Activated CD4-positive, alpha-beta T cell treated with anti-CD3 and anti-CD28 coated beads, Interleukin-2, amount 50 U/mL, for 48 hours (primary cell): ENCODE measurements at places on chromosomes 6 and 20.

- no peak for DNase-seq
Observed at GRCh38 chr6:126039284-126039683, 52.9 kb downstream of the TRMT11 start.

DNA sequence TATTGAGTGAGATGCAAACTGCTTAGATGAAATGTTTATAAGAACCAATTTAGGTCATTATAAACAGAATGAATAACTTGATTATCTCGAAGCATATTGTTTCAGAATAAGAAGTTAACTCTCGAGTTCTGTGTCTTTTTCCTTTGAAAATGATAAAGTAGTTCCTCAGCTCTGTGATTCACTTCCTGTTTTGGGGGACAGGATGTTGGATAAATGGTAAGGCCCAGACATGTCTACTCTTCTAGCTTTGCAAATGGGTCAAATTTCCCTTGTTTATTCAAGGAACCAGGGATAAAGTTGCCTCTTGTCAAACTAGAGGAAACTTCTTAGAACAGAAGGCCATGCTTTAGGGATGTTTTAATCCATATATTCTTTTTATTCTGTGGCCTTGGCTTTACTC is 246.9 kb downstream of the SOX4 start:
- no peak for DNase-seq

GRCh38 chr20:20856956-20857355 is 144.5 kb upstream of the RALGAPA2 start:
- no peak for DNase-seq

DNA sequence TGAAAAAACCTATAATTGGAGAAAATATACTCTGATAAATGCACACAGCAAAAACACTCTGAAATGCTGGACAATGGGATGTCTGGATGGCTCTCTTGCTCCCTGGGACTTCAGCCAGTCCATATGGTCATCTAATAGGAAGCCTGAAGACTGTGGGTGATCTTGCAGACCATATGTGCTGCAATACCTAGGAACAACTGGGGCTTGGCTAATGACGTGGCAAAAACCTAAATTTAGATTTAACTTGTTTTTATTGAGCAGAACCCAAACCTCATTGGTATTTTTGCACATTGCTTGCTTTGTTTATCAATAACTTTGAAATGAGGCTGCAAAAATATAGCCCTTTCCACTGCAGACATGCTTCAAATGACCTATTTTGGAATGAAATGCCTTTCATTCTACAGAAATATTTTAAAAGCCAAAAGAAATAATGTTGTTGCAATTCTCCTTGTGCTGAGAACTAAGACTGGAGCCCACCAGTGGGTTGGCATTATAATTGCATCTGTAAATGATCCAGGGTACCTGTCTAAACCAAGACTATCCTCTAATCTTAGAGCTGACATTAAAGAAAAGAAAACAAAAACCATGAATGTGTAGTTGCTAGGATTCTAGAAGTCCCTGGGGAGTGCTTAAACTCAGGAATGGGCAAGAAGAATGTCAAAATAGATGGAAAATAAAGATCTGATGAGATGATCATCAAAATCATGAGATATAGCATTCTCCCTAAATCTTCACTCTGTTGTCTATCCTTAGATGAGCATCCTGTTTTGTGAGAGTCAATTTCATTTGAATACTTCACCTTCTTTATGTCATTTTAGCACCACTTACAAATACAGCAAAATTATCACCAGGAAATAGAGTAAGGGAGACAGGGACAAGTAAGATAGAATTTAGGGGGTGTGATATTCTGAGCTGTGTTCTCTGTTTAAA is 152.1 kb upstream of the RIMS1 start:
- no peak for DNase-seq

DNA sequence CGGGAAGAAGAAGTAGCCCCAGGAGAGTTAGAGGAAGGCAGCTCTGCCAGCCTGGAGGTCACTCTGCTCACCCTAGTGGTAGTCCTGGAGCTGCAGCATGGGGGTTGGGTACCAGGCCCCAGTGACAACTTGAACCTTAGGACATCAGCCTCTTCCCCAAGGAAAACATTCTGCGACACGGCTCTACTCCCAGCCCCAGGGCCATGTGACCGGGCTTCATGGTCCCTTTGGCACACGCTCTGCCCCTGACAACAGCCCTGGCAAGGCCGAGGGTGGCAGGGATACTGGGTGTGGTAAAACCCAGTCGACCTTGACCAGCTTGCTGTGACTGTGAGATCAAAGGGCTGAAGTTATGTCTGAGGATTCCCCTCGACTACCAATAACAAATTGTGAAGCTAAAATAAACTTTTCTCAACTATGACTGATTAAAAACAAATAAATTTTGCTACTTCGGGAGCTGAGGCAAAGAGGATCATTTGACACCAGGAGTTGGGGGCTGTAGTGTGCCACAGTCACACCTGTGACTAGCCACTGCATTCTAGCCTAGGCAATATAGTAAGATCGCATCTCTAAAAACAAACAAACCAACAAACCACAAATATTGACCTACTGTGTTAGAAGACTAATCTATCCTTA is 24.4 kb upstream of the ARID1B start:
- DNase-seq = no peak

DNA sequence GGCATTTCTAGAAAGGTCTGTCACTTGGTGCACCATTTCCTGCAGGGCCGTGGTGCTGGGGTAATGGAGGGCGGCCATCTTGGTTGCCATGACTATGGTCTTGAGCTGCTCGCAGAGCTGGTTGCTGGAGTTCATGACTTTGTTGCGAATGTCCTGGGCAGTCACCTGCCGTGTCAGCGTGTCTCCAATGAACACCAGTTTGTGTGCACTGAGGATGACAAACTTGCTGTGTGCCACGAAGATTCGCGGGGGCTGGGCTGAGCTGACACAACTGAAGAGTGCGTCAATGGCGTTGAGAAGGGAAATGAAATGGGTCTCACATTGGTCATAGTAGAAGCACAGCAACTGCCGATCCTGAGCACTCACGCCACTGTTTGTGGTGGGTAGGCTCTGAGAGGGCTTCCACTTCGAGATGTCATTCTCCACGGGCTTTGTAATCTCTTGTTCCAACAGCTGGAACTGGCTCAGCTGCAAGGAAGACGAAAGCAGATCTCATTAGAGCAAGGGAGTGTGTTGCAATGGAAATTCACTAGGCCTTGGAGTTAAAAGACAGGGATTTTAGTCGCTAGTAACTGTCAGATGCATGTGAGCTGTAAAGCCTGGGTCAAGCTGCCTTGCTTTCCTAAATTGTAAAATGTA is 47.1 kb downstream of the NEDD9 start:
- no peak for DNase-seq

GRCh38 chr6:168368936-168369335 is 49.4 kb upstream of the DACT2 start:
- no peak for DNase-seq

DNA sequence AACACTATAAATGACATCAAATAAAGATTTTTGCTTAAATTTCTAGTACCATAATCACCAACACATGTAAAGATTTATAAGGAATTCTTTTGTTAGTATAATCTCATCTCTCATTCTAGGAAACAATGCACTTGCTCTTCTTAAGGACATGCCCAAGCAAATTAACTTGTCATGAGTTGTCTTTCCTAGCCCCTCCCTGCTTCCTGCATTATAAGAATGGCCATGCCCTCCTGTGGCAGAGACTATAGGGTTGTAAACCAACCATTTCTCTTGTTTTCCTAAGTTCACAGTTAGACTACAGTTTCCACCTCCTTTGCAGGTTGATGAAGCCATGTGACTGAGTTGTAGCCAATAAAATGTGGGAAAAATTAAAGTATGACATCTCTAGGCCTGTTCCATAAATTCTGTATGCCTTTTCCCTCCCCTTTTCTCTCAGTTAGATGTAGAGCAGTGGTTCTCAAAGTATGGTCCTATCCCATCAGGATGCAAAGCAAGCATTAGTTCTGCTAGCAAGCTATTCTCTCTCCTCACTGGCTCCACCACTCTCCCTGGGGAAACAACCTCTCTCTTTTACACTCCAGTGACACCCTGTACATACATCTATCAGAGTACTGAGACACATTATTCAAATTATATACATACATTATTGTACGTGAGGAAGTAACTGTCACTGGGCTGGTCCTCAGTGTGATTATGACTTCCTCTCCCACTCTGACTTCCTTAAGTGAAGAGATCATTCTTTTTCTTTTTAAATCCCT is 295.0 kb downstream of the PKHD1 start:
- DNase-seq = no peak

- no peak for DNase-seq
Observed at GRCh38 chr6:25192590-25193459, 86.3 kb upstream of the CARMIL1 start.

DNA sequence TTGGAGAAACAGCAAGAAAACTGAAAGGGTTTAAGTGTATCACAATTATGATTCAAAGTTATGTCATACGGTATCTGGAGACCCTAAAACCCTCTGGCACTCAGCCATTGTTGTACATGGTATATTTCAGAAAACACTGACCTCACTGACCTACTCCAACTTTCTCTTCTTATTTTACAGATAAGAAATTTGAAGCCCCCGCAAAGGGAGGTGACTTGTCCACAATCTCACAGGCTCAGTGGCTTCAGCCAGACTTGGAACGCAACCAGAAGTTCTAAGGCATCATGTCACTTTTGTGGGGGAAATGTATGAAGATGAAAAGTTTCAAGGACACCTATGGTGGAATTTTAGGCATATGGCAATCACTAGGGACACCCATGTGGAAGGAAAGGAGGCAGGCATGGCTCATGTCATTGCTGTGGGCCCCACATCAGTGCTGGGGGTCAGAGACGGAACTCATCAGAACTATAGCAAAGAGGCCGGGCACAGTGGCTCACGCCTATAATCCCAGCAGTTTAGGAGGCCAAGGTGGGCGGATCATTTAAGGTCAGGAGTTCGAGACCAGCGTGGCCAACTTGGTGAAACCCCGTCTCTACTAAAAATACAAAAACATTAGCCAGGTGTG is 5.2 kb upstream of the TRIB3 start:
- DNase-seq = no peak

- no peak for DNase-seq
Observed at GRCh38 chr6:53306819-53307347, 41.9 kb downstream of the ELOVL5 start.

DNA sequence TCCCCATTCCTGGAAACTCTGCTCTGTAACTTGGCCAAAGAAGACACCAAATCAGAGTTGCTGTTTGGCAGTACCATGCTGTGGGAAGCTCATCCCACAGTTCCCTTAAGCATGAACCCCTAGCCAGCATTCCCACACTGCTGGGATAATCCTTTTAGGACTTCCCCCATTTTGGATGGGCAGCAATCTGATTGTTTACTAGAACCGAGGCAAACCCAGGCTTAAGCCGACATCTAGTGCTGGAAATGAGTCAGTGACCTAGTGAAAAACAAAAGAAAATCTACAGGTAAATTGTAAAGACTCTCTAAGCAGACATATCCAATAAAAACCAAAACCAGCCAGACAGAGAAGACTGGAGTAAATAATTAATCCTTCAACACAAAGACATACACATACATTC is 5.2 kb downstream of the DNAH8 start:
- DNase-seq = no peak

- DNase-seq = no peak
Observed at GRCh38 chr20:16283307-16283706, 289.9 kb downstream of the KIF16B start.

- no peak for DNase-seq
Observed at GRCh38 chr6:3773678-3774298, 22.3 kb upstream of the PXDC1 start.

GRCh38 chr20:19688031-19688806 is 69.8 kb upstream of the RIN2 start:
- no peak for DNase-seq

DNA sequence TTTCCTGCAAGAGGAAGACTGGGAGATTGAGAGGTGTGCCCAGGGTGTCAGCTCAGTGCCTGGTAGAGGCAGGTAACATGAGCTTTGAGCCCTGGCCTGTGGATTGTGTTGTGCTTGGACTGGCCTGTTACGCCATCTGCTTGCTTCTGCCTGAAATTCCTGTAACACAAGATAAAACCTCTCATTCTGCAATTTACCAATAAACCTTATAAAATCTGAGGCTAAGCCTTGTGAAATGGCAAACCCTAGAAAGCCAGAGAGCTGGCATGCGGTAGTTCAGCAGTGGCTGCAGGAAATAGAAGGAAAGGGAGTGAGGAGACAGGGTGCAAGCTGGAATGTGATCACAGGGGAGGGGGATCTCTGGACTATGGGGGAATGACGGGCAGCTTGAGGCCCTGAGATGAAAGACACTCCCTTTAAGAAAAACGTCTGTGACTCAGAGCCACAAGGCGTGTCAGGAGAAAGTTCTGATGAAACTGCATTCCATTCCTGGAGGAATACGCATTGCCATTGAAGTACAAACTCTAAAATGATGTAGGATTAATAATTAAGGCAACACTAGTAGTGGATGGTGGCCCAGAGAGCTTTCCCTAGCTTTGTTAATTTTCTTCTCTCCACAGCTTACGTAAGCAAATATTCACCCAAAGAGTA is 26.3 kb upstream of the TFAP2A start:
- DNase-seq = no peak

- no peak for DNase-seq
Observed at GRCh38 chr20:19975436-19975799, 41.7 kb upstream of the NAA20 start.

GRCh38 chr20:654417-654750 is 1.4 kb upstream of the SRXN1 start:
- no peak for DNase-seq

DNA sequence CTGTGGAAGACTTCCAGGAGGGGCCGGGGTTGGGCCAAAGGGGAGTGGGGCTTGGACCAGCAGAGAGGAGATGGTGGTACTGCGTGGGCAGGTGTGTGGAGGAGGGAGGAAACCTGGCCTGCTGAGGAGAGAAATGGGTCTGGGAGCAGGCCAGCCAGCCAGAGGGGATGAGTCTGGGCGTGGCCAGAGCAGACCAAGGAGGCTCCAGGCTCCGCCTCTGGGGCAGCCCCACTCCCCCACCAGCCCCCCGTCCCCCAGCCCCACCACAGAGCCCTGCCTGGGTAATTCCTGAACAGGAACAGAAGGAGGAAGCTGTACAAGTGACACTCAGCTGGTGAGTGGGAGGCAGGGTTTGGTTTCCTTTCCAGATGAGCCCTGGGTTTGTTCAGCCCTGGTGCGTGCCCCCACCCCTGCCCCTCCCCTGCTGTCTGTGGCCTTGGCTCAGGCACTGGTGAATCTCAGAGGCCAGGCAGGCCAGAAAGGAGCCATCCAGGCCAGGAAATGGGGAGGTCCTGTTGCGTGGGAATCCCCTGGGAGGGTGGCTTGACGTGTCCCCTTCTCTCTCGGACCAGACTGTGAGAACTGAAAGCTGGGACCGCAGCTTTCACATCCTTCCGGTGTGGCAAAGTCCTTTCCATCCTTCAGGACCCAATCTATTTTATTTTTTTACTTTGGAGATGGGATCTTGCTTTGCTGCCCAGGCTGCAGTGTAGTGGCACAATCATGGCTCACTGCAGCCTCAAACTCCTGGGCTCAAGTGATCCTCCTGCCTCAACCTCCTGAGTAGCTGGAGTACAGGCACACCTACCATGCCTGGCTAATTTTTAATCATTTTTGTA is 9.4 kb upstream of the SRC start:
- DNase-seq = peak; percentile 68

GRCh38 chr20:16143596-16143995 is 429.7 kb downstream of the KIF16B start:
- DNase-seq = no peak
